ENCODE measurements at places on chromosomes 6 and 20.

DNA sequence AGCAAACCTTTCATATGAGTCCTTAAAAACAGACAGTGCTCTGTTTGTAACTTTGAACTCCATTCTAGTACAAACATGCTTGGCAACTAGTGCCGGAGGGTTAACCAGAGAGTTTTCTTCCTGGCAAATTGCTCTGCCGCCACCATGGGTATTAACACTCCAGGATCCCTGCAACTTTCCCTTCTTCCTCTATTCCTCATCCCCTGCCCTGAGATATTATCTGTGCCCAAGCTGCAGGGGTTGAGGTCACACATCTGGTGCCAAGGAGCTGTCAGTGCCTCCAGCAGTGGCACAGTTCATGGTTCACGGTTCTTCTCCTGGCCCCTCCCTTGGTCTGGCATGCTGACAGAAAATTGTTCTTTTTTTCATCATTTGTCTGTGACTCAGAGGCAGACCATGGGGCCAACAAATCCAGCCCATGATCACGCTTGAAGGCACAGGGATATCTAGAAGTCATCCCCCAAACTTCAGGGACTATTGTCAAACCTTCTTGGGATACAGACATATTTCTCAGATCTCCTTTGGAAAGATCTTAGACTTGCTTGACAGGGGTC lies 77.5 kb downstream of the ATXN1 start:
- no peak for DNase-seq

GRCh38 chr6:118968416-118968815 lies 33.5 kb upstream of the MCM9 start:
- peak; percentile 53 for DNase-seq

DNA sequence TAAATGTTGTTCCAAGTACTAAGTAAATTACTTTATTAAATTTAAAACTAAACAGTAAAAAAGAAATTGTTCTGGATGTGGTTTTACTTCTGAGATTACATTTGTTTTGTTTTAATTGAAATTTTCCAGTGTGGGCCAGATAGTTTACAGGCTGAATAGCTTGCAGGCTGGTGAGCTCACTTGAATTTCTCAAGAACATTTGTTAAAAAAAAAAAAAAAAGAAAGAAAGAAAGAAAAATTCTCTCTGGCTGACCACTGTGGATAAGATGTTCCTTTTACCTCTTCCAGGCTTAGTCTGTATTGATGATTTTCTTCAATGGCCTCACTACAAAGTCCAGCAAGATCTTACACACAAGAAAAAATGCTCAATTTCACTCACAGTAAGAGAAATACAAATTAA lies 85.4 kb downstream of the PLCG1 start:
- no peak for DNase-seq

GRCh38 chr6:142380626-142381025 lies 78.8 kb downstream of the ADGRG6 start:
- peak; percentile 5 for DNase-seq

DNA sequence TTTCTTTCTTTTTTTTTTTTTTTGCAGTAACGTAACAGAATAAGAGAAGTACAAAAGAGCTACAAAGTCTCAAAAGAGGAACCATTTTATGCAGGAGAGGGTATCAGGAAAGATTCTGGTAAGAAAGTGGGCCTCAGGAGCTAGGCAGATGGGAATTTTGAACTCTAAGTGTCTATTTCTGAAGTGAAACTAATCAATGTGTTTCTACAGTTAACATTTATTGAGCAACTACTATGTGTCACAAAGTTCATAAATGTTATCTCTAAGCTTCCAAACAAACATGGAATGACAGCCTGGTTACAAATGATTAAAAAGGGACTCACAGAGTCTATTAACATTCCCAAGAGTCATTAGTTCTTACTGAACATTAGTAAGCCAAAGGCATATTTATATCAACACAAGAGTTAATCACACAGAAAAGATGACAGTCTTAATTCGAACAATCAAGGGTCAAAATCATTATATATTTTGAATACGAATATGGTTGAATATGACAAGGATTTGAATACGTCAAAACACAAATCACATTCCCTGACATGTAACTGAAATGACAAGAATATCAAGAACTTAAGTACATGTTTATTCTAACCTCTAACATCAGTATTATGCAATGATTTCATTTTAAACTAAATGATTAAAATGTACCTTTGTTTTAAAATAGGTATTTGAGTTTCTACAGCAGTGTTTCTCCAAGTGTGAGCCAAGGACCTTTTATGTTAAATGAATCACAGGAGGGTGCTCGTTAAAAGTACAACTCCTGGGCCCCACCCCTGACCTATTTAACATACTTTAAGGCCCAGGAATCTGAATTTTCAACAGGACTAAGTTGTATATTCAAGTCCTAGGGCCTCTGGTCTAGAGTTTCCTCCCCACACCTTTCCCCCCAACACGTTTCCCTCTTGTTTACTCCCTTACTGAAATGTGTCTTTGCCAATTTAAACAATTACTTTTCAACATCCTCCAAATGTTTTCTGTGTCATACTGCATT lies 89.7 kb downstream of the ATXN1 start:
- no peak for DNase-seq

- DNase-seq, result no peak
Observed at GRCh38 chr6:53029257-53029656, 34.2 kb upstream of the GSTA4 start.
